ENCODE measurements at places on chromosomes 12 and 14.

DNA sequence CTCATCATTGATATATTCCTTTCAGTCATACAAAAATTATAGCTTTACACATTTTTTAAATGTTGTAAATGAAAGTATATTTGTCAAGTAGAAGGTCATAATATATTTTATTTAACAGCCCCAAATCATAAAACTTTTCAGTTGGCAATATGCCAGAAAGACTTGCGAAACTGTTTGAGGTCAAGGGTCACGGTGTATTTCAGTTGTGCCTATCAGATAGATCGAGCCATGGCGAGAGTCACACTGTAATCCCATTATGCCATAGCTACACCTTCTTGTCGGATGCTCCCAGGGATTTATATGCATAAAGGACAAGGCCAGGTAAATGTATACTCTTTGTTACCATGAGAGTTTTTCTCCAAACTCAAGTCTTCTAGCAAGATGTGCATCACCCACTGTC, 26.7 kb upstream of the G2E3 start:
- DNase-seq, result no peak

GRCh38 chr12:2682296-2683251, 112.2 kb upstream of the FKBP4 start:
- no peak for DNase-seq

GRCh38 chr12:90235642-90236041, 527.0 kb upstream of the ATP2B1 start:
- no peak for DNase-seq

- DNase-seq, result no peak
These were observed 107.6 kb downstream of the KLHL28 start for GRCh38 chr14:44854114-44854513.

GRCh38 chr12:47085815-47086252, 6.1 kb upstream of the AMIGO2 start:
- no peak for DNase-seq

DNA sequence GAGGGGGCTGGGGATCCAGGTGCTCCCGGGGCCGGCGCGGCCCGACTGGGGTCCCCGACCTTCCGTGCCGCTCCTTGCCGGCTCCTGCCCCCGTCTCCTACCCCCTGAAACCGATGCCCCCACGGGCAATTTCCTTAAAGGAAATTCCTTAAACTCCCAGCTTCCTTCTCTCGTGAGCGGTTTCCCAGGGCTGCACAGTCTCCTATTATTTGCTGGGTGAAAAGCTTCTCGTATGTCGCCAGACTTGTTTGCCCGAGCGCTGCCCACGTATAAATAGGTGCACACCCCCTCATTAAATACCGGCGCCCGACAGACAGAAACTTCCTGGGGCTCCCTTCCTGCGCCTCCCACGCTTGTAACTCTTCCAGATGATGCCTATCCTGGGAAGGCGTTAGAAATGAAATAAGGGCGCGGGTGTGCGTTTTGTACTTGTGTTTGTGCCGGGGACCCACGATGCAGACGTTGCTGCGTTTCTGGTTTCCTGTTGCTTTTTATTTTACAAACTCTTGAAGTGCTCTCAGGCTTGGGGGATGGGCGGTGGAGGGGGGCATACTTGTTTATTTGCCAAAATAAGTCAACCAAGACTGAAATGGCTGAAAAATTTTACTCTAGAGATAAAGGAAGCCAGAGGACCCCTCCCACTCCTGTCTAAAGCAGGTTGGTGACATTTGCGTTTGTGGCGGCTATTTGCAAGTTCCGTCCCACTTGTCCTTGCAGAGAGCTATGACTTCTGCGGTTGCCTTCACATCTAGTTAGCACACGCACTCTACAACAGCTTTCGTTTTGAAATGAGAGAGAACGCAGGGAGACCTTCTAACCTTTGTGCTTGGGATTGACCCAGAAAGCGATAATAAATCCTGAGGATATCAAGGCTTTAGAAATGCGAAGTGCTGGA, 1.0 kb downstream of the HIP1R start:
- no peak for DNase-seq

GRCh38 chr12:64225626-64226025, 3.5 kb upstream of the KICS2 start:
- no peak for DNase-seq

DNA sequence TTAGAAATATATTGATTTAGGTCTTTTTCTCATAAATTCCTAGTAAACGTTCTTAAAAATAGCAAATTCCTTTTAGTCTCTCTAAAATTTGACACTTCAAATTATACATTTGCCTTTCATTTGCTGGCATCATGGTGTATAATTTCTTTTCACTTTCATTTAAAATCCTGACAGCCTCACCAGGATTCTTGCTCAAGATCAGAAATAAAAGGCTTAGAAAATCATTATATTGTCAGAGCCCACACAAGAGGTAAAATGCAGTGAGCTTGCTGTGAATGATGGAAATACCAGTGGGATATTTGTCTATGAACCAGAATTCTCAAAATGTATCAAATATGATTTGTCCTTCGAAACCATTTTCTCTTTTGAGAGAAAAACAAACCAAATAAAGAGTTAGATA, 78.2 kb upstream of the PIK3C2G start:
- DNase-seq, result no peak

DNA sequence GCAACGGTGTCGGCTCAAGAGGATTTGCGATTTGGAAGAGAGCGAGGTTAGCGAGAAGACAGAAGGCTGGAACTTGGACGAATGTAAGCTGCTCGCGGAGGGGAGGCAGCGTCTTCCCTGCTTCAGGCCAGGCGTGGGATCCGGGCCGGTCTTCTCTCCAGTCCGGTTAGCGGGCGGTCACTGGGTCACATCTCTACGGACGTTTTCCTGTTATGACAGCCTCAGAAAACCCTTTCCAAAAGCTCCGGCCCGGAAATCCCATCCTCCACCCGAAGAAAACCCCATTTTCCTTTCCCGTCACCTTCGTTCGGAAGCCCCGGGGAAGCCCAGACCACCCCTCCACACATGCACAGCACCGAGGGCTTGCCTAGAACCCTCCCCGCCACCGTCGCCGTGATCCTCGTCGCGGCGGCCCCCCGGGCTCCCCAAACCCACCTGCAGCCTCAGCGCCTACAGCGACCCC, 268 bp downstream of the NDUFB1 start:
- peak; percentile 72 for DNase-seq

- no peak for DNase-seq
These were observed 63.5 kb downstream of the FOXG1 start for GRCh38 chr14:28830115-28830534.

GRCh38 chr12:76856018-76856644, 22.7 kb downstream of the CSRP2 start:
- DNase-seq, result no peak

DNA sequence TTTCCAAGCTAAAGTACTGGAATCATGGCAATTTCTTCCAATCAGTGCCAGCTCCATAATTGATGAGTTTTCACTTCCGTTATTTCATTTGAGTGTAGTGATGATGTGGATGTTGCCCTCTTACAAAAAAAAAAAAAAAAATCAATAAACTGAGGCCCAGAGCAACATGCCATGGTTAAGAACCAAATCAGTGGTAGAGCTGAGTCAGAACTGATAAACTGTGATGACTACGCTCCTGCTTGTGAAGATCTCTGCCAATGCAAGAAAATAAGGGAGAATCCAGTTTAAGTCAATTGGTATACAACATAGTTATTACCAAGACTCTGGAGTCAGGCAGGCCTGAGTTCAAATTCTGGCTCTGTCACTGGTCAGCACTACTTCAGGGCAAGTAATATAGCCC, 102.7 kb downstream of the GPR135 start:
- DNase-seq, result no peak

DNA sequence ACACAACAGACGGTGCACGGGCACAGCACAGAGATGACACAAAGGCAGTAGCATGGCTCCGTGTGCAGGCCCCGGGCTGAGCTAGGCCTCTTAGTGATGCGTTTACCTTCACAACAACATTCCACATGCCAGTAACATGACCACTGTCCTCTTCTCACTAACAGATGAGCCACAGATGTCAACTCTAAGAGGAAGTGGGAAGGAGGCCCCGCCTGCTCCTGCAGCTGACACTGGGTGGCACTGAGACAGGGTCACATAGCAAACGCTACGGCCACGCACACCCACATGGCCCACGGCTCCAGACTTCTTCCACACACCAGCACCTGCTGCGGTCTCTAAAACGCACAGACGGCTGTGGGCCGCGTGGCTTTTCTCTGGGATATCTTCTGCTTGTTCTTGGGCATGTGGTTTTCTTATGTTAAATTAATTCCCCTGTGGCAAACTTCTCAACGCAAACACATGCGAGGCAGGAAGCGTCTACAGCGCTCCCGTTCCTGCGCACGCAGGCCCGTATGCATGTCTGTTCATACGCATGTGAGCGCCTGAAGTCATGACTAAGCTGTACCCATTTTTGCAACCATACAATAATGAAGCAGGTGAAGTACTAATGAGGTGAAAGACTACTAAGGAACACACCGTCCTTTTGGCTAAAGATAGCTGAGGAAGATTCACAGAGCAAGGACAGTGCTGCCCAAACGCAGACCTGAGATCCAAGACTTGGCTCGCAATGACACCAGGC, 26.8 kb downstream of the AMN start:
- DNase-seq, result no peak

GRCh38 chr14:23894362-23895052, 59.1 kb upstream of the DHRS4 start:
- DNase-seq, result no peak

GRCh38 chr12:2949411-2949810, 9.8 kb upstream of the TEAD4 start:
- no peak for DNase-seq

DNA sequence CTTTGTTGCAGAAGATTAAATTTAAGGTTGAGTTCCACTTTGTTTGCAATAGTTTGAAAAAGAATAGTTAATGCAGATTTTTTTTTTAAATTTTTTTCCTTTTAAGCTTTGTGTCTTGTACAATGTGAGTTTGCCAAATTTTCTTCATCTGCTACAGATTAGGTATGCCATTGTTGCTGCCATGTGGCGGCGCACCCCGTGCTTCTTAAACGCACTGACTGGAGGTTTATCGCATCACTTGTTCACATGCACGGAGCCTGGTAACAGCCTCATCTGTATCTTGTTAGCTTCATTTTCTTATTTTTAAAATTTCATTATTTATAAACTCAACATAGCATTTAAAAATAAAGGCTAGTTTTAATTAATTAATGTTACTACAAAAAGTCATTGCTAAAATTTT, 43.5 kb downstream of the ETNK1 start:
- DNase-seq, result no peak

DNA sequence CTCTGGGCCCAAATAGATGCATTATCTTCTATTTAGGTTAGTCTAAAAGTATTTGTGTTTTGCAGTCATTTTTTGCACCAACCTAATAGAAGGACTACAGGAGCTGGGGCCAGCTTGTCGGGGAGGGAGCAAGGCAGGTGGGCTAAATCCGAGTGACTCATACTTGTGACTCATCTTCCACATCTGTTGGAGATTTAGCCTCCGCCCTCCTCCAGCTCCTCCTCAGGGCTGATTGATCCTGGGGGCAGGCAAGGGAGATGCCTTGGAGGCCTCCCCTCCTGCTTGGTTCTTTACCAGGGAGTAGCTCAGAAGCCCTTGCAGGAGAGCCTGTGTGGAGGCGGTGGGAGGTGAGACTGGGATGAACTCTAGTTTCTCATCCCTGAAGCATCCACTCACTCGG, 27.9 kb downstream of the RHOF start:
- DNase-seq, result no peak

- DNase-seq, result no peak
These were observed 489.3 kb downstream of the GALC start for GRCh38 chr14:87503711-87504110.

DNA sequence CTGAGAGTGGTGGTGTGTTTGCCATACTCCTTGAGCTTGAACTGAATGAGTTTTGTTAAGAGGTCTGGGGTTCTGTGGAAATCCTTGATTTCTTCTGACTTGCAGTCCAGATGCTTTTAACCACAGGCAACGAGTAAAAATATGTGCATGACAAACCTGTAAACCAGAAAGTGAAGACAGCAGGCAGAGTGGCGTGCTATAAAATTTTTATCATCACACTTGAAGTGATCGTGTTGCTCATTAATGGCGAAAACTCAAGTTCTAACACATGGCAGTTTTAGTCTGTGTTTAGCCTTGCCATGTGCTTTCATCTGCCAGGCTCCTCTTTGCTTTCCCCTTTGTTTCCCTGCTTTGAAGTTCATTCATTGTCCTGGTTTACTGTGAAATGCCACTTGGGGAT, 28.0 kb downstream of the TXNRD1 start:
- no peak for DNase-seq

DNA sequence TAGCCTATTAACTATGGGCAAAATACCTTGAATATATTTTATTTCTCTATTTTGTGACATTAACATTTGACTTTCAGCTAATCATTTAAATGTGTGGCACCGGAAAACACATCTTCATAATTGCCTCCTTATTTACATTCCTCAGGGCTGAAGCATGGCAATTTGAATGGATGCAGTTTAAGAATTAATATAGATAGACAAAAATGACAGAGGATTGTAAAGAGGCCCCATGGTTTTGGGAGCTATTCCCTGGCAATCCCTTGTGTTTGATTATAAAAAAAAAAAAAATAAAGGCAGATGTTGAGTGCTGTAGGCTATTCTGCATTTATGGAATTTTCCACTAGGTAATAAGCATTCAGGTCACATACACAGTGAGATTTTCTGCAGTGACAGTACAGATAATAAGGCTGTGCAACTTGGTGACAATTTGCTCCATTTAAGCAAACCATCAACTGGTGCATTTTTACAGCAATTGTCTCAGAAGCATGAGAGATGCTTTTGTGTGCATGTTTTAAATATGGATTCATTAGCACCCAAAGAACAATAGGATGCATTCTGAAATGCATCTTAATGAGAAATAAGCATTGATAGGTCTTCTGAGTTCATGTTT, 123.2 kb upstream of the SLC38A4 start:
- no peak for DNase-seq

- no peak for DNase-seq
These were observed 10.9 kb downstream of the EVL start for GRCh38 chr14:100076133-100076532.

GRCh38 chr14:68910540-68910939, 68.6 kb downstream of the ACTN1 start:
- DNase-seq, result no peak

- no peak for DNase-seq
These were observed 89.1 kb upstream of the STAC3 start for GRCh38 chr12:57340104-57340503.

DNA sequence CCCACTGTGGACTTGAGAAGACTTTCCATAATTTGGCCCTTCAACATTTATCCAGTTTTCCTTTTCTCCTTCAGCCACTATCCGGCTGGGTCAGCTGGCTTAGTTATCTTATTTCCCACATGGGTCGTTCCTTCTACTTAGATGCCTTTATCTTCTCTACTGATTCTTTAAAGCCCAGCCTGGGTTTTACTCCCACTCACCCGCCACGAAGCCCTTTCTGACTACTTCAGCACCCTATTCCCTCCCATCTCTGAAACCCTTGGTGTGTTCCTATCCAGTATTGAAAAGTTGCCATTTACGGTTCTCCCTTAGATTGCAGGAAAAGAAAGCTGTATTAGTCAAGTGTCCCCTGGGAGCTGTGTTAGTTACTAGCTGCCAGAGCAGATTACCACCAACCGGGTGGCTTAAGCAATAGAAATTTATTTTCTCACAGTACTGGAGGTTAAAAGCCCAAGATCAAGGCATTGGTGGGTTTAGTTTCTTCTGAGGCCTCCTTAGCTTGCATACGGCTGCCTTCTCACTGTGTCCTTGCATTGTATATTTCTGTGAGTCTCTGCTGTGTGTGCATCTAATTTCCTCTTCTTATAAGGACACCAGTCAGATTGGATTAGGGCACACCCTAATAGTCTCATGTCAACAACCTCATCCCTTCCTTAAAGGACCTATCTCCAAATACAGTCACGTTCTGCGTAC, 105.5 kb downstream of the GPATCH2L start:
- DNase-seq, result no peak

Measured in heart left ventricle (tissue), 16 donors.